HuH-7.5 (cell line): ENCODE measurements at places on chromosomes 5 and 9.

DNA sequence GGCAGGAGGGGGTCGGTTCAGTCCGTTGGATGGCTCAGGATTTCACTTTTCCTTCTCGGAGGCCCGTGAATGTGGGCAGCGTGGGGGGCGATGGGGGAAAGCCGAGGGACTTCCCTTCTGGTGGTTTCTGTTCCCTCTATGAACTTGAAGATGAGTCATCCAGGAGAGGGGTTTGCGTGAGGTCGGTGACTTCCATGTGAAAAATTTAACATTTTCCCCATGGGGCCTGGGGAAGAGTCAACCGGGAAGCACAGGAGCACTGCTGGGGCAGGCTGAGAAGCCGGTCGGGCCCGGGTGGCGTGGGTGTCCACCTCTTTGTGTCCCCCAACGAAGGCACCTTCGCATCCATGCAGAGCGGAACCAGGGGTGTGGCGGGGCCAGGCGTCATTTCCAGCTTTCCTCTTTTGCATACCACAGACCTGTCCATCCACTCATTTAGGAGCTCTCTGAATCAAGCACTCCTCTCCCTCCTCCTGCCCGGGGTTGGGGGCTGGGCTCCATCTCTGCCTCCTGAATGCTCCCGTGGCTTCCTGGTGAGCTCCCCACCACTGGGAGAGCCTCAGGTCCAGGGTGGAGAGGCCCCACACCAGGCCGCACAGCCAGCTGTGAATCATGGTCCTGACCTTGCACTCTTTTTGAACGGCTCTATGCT lies 68.4 kb downstream of the ANKRD33B start:
- no peak for DNase-seq

DNA sequence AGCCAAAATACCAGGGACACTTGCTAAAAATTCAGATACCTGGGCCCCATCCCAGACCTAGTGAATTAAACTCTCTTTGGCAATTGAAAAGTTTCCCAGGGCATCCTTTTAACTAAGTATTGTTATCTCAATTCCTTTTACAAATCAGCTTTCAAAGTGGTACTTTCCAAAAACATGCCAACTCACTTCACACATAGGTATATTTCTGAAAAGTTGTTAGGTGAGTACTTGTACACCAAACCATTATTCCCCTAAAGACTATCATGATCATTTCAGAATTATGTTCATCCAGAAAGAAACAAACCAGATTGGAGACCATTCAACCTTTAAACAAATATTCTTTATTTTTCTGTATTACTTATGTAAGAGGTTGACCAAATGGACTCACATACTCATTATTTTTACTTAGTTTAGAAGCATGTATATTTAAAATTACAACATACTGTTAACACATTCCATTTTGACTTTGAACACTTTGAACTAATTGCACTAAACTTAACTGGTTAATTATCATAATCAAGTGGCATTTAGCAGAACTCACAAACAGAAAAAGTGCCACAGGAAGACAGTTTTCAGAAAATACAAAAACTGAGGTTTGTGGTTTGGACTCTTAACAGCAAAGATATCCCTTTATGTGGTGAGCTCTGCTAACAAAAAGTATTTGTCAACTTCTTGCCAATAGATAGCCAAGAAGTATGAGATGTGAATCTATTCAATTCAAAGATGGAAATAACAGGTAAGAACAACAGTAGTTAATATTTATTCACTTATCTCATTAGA lies 40.7 kb downstream of the KIAA0825 start:
- no peak for DNase-seq

- no peak for DNase-seq
These were observed 378.3 kb downstream of the KCTD16 start for GRCh38 chr5:144548936-144549335.

- DNase-seq = no peak
These were observed 444.8 kb downstream of the SPOCK1 start for GRCh38 chr5:137054335-137054734.

- no peak for DNase-seq
These were observed 723.7 kb downstream of the PRELID2 start for GRCh38 chr5:145111420-145111819.
